ENCODE measurements at places on chromosomes 2 and 18.

- no peak for DNase-seq
These were observed 4.9 kb downstream of the NOP58 start for GRCh38 chr2:202270487-202270886.

GRCh38 chr2:16948053-16948452, 282.4 kb upstream of the CYRIA start:
- DNase-seq, result no peak

DNA sequence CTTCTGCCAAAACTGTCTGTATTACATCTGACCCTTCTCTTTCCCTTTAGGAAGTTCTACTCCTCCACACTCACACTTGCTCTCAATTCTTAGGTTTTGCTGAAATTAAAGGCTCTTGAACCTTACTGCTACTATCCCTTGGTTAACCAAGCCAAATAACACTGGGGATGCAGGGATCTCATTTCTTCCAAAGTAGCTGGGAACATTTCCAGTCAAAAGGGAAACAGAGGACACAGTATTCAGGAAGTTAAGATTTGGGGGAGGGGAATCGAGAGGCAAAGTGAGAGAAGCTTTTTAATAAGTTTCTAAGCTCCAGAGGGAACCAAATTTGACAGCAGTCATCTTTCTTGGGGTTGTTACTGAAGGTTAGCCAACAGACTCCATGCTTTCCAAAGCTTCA, 6.2 kb downstream of the SEPTIN2 start:
- no peak for DNase-seq

DNA sequence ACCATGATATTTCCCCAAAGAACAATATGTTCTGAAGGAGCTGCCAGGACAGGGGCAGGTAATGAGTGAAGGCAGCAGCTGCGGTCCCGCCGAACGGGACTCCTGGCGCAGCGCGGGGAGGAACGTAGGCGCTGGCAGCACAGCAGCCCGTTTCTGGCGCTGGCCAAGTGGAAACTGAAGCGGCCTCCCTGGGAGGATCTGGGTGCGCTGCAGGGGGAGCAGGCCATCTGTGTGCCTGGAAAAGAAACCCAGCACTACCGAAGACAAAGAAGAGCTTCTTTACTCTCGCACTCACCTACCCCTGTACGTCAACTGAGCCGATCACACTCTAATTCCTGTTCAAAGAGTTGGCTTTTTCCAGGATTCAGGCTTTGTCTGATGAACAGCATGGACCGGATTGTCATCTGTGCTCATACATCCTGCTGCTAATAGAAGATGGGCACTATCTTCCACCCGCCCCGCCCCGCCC, 11.8 kb downstream of the G6PC2 start:
- DNase-seq, result no peak

DNA sequence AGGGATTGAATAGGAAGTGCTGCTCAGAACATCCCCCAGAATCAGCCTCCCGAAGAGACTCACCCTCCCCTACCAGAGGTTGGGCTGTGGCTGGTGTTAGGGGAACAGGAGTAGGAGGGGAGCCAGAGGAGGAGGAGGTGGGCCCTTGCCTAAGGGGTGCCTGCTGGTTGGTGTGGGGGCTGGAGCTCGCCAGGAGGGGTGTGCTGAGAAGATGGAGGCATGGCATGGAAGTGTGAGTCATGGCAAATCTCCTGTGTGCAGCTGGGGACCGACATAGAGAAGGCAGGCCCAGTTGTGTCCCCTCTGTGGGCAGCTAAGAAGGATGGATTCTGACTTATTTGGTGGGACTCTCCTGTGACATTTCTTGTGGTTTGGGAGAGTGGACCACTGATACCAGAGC, 73.7 kb downstream of the DGKD start:
- no peak for DNase-seq

DNA sequence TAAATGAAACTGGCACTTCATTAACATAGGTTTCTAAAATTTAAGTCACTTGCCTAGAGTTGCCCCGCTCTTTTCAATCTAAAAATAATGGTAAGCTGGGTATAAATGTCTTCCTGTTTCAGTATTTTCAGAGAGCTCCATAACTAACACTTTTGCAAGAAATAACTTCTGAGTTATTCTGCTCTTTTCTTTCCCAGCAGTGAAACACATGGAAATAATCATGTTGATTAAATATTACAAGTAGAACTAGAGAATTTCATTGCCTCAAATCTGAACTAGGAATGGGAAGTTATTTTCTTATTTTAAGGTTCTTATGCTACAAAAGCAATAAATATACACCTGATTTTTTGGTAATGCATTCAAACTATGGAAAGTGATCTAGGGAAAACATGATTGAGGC, 257.4 kb downstream of the IKZF2 start:
- no peak for DNase-seq

- DNase-seq, result no peak
These were observed 160.7 kb upstream of the ACAA2 start for GRCh38 chr18:49974079-49974478.

GRCh38 chr2:235444101-235444597, 49.7 kb upstream of the AGAP1 start:
- DNase-seq, result no peak

DNA sequence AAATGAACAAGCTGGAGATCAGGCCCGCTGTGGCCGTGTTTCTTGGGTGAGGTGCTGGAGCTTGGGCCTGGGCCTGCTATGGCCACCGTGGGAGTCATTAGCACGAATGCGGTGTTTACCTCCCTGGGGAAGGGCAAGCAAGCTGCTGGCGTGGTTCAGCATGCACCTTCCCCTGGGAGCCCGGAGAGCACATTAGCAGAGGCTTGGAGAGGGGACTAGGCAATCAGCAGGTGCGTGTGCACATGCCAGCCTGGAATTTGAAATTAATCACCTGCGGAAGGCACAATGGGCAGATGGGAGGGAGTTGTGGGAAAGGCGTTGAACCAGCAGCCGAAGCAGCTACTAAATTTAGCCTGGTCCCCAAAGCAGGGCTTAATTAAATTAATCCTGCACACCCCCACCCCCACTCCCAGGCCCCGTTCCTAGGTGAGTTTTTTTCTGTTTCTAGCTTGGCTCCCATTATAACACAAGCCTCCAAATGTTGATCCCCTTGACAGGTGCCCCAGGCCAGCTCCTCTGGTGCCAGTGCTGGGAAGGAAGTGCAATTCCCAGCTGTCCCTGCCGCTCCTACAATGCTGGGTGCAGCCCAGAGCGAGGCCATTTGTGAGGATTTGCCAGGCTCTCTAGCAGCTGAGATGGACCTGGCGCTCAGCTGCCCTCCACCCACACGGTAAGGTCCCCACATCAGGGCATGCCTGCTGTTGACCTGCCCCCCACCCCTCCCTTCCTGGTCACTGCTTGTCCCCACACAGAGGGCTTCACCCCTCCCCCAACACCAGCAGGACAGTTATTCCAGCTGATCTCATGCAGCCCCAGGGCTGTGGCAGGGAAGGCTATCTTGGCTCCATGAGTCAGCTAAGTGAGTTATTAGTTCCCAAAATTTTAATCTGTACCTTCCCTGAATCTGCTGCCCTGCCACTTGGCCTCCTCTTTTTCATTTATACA, 115.0 kb downstream of the ZBTB7C start:
- DNase-seq, result peak; percentile 87

GRCh38 chr18:32270341-32270740, 80.5 kb downstream of the MEP1B start:
- no peak for DNase-seq

GRCh38 chr2:63320669-63321068, 267.6 kb downstream of the WDPCP start:
- DNase-seq, result no peak

All from NCI-H187 treated with DMSO at 0.1 percent for 48 hours (cell line).